Adrenal gland (tissue), 19 donors: ENCODE measurements at places on chromosomes 2 and 18. TPM values are rescaled to one million over a fixed set of nuclear protein-coding genes. Genes with fewer than 3 reads are reported as not detected.

DNA sequence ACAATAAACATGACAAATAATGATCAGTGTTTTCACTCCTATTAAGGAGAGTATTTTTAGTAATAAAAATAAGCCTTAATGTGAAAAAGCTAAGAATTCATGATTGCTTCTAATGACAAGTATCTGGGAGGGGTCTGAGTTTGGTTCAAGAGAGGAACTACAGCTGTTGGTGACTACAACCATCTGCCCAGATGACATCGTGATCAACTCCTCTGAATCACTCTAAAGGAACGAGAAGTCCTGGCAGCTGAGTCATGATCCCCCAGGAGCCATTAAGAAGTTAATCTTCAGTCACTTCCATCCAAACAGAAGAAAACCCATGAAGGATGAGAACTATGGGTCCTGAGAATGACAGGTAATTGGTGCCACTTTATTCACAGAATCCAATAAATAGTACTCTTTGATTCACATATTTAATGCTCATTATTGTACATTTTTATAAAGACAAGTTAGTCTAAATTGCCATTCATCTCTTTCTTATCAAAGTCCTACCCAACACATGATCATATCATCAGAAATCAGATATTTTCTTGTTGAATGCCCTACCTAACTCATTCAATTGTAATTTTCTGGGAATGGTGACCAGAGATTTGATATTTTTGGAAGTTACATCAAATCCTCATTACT, 6.8 kb downstream of the TFPI start:
- no peak for DNase-seq

GRCh38 chr18:33132657-33133056, 307.9 kb downstream of the CCDC178 start:
- DNase-seq, result no peak

- DNase-seq, result no peak
Observed at GRCh38 chr2:144275340-144275739, 244.6 kb downstream of the ZEB2 start.

DNA sequence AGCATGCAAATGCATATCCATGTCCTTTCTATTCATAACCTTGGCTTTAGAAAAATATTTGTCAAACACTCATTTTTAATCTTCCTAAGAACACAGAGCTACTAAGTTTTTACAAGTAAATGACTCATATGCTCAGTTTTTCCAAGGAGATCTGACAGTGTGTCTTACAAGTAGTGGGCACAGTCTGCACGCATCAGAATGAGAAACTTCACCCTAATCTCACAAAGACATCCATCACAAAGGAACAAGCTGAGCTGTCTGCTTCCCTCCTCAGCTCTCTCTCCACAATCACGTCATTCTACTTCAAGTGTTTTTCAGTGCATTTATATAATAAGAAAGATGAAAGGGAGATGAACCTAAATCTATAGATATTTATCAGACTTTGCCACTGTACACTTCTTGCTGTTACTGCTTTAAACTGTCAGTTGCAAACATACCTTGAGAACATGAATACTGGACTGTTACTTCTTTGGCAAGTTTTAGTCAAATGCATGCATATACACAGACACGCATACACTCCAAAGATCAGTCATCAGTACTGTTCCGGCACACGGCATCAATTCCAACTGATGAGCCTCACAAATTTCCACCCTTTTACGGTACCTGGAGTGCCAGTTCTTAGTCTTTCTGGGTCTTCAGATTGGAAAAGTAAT, 75.7 kb downstream of the RBMS1 start:
- DNase-seq, result no peak

GRCh38 chr2:191836853-191837769, 9.8 kb downstream of the CAVIN2 start:
- no peak for DNase-seq

DNA sequence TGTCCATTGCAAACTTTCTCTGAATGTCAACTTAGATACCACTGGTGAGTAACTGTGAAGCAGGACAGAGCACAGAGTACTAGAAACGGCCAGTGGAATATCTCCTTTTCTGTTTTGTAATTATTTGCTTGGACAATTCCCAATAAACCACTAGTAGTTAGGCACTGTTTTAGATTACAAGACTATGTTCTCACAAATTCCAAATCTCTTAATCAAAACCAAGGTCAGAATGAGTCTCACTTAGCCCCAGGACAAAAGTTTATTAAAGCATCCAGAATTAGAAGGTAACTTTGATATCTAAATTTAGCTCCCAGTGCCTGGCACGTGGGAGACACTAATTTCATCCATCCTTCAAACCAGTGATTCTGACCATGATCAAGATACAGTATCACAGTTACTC, 89.0 kb downstream of the ZNF521 start:
- no peak for DNase-seq

- peak; percentile 11 for DNase-seq
Observed at GRCh38 chr18:78213361-78213994, 766.1 kb upstream of the SALL3 start.

GRCh38 chr18:54790109-54790508, 38.2 kb upstream of the RAB27B start:
- DNase-seq, result no peak

The NPAS2 gene
- 17.9 TPM for total RNA-seq

The CDH19 gene
- 6.0 TPM for total RNA-seq
